ENCODE measurements at places on chromosomes 16 and 17.

DNA sequence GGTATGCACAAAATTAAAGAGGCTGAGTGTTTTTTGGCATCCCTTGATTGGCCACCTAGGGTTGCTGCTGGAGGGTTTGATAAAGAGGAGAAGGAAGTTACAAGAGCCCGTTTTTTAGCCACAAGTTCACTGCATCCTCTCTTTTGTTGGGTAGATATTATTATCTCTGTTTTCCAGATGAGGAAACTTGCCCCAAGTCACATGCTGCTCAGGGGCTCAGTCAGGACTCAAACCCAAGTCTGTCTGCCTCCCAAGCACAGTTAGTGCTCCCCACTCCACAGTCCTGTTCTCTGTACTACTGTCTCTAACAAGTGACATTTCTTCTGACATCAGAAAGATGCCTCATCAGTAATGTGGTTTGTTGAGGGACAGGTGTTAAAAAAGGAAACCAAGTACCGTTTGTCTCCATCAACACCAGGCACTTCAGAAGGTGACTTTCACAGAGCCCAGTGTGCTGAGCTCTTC lies 1.4 kb downstream of the NT5M start:
- DNase-seq, result no peak

- no peak for DNase-seq
Observed at GRCh38 chr16:397736-398332, 835 bp downstream of the NME4 start.

DNA sequence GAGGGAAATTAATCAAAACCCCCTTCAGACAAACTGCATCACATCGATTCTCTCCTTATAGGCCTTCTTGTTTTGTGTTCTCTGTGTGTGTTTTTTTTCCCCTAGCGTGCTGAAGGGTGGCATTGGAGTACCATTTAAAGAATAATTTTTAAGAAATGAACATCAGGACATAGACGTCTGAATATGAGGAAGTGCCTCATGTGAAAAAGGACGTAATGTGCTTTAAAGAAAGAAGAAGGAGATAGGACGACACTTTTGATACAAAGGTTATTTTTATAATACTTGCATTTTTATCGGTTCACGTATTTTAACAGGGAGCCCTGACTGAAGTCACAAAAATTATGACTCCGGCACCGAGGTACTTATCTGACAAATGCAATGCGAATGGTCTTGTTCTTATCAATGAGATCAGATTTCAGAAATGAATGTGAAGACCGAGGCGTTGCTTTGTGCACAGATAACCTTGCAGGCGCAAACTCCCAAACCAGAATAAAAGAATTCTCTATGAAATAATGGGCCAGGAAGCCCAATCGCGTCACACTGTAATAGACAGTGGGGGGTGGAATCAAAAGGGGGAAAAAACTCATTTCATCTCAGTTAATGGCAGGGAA lies 606.3 kb downstream of the MAF start:
- no peak for DNase-seq

DNA sequence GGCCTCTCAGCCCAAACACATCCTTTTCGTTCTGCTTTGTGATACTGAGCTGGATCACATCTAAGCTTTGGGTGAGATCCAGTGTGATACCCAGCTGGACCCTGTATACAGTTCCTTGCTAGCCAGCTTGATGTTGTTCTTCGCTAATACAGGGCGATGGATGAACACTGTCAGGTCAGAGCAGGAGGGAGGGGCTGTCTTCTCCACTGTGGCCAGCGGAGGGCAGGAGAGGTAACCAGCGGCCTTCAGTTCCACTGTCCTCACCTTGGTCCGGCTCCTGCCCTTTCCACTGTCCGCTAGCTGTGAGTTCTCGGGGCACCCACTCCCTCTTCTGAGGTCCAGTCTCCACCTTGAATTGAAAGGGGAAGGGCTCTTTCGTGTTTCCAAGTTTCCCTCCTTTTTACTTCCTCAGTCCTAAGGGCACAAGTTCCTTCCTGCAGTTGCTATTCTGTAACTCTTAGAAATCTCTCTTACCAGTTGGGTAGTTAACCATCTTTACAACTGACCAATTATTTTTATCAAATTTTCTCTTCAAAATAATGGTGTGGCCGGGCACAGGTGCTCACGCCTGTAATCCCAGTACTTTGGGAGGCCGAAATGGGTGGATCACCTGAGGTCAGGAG lies 3.0 kb upstream of the ZNF213 start:
- DNase-seq, result no peak

DNA sequence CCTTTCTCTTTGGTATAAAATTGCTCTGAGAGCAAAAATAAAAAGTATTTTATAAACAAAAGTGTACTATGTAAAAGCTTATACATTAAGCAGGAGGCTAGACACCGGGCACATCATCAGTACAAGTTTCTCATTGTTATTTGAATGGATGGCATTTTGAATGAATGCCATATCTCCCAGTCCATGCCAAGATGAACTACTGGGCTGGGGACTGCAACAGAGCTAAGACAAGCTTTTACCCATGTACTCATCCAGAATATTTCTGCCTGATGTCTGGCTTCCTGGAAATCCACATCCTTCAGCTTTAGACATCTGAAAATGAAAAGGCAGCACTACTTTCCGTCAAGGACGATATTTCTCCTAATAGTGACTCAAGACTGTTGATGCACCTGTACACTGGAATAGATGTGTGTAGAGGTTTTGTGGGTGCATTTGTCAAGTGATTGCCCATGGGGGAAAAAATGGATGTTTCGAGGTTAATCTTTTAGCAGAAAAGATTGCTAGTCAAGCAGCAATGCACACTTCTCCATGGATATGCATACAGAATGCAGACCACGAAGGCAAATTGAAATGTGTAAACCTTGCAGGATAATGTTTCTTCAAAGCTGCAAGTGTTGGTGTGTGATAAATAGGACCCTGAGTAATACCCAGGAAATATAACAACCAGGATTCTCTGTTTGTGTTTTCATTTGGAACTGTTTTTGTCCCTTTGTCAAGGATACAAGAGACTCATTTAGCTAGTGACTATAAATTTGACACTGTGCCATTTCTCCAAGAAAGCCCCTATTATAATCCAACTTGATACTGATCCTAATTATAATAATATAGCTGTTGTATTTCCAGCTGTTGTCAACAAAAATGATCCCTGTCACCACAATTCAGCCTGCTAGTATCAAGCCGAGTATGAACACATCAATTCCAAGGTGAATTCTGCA lies 173.8 kb downstream of the CDH8 start:
- no peak for DNase-seq

DNA sequence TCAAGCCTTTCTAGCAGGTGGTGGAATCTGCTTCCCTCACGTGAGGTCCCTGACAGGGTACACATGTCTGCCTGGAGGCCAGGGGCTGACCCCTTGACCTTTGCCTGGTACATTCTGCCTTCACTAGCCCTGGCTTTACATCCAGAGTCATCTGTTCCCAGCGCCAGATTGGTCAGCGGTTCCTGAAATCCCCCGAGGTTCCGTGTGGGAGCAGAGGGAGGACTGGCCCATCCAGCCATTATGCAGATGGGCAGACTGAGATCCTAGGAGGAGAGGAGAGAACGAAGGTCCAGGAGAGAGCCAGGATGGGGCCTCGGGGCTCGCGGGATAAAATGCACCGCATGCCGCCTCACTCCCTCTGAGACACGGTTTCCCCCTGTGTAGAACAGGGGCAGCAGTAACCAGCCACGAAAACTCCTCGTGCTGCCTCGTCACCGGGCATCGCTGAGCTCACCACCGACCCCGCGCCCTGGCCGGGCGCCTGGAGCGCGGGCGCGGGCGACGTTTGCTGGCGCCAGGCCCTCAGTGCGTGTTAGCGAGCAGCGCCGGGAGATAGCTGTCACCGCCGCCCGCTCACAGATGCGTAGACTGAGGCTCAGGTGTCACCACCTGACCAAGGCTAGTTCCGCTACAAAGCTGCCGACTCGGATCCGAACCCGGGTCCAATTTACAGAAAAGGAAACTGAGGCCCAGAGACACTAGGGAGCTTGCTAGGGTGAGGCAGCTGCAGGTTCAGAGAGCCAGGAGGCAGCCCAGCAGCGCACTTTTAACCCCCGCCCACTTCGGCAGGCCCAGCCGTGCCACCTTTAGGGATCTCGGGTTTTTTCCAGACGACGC lies 811 bp upstream of the MAP2K3 start:
- DNase-seq, result no peak
